ENCODE measurements at places on chromosomes 16 and 17.
A peak's percentile ranks its signal among the peaks of the same experiment; 100 is the strongest.

- DNase-seq = no peak
These were observed 329 bp downstream of the SMARCD2 start for GRCh38 chr17:63842173-63842539.

GRCh38 chr16:87585442-87586200 lies 16.7 kb upstream of the JPH3 start:
- DNase-seq = no peak

GRCh38 chr16:183005-183404 lies 2.7 kb downstream of the HBQ1 start:
- DNase-seq = no peak

DNA sequence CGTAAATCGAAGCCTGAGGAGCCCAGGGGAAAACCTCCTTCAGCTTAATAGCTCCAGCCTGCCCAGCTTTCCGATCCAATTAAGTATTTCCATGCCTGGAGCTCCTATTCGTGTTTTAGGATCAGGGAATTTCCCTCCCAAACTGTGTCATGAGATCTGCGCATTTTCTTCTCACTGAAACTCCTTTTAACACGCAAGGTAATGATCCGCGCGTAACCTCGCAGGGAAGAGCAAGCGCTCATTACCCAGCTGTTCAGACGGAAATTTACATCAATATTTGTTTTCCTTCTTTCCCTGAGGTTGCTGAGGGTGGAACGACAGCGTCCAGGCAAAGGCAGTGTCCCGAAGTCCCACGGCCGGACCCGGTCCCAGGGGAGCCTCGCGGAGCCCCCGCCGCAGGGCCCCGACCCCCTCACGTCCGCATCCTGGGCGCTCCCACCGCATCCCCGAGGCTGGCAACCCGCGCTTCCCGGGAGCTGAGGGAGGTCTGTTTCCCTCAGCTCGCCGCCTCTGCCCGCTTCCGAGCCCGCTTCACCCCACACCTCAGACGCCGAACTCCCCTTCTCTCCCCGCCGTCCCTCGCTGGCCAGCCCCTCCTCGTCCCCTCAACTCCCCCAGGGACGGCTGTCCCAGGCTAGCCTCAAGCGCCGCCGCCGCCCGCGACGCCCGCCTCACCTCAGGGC lies 415 bp downstream of the ABCA5 start:
- DNase-seq = peak; percentile 30

DNA sequence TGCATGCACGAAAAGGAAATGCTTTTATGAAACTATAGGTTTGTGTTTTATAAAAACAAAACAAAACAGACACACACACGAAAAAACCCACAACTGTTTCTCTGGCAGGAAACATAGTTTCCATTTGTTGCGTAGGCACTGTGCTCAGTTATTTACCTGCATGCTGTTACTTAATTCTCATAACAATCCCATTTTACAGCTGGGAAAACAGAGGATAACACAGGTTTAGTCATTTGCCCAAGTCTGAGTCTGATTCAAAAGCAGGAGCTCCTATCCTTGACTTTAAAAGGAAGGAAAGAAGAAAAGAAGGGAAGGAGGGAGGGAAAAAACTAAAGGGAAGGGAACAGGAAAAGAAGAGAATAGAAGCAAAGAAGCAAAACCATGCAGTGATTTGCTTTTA lies 117.4 kb downstream of the DNAH3 start:
- DNase-seq = no peak

DNA sequence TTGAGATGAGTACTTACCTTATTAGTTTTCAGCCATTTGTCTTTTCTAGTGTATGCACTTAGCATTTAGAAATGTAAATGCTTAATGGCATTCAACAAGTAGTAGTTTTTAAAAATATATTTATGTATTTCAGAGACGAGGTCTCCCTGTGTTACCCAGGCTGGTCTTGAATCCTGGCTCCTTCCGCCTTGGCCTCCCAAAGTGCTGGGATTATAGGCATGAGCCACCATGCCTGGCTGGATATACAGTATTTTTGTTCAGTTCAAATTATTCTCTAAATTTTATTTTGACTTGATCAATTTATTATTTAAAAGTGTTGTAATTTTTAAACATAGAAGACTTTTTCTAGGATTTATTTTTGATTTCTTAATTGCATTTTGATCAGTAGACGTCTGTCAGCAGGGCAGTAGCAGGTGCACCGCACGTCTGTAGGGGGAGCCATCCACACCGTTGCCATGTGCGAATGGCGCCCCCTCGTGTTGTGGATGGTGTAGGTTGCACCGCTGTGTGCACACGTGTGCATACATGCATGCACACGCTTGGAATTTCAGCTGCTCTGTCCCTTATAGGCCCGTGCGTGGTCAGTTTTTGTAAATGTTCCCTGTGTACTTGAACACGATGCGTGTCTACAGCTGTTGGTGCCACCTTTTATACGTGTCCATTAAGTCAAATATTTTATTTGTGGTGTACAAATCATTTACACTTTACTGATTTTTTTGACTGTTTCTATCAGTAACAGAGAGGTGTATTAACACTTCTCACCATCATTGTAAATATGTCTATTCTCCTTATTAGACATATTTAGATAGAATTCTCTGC lies 30.6 kb downstream of the RPTOR start:
- peak; percentile 81 for DNase-seq

- no peak for DNase-seq
These were observed 94.4 kb upstream of the CIBAR2 start for GRCh38 chr16:85206472-85207356.

- DNase-seq = no peak
These were observed 551.4 kb upstream of the ZFHX3 start for GRCh38 chr16:73599351-73599750.

GRCh38 chr17:82126556-82127314 lies 28.7 kb upstream of the FASN start:
- no peak for DNase-seq

- no peak for DNase-seq
These were observed 41.1 kb downstream of the KLHDC4 start for GRCh38 chr16:87724490-87725291.

- DNase-seq = no peak
These were observed 177.4 kb downstream of the PRKCB start for GRCh38 chr16:24013054-24013636.

- no peak for DNase-seq
These were observed 8.5 kb downstream of the KRT37 start for GRCh38 chr17:41415833-41416335.

- no peak for DNase-seq
These were observed 2.0 kb downstream of the RRAD start for GRCh38 chr16:66923247-66923731.

DNA sequence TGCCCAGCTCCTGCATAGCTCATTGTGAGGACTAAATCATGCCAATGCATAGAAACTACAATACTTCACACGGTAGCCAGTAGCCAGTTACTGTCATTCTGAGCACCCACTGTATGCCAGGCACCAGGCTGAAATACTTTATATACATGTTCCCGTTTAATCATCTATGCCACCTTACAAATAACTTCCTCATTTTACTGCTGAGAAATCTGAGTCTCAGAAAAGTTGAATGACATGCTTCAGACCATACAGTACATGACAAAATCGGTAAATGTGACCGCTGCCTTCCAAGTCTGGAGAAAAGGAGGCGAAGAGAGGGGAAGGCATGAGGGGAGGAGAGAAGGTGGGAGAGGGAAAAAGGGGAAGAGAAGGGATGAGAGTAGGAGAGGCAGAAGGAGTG lies 9.2 kb upstream of the TLCD3B start:
- no peak for DNase-seq

DNA sequence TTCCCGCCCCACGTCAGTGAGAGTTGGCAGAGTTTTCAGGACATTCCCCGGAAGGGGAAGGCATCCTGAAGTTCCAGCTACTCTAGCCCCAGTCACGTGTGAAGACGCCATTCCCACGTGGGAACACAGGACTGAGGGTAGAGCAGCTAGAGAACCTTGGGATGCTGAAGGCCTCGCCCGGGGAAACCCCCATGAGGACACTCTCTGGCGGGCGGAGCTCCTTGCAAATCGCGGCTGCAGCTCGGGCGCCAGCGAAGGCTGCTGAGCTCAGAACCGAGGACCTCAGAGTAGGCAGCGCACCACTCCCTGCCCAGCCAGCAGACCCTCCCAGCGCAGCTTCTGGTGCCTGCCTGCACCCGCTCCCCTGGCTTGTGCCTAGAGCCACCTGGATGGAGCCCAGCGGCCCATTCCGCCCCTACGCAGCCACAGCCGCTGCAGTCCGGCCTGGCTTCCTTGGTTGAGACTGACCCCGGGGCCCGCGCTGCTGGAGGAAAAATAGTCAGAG lies 51.9 kb downstream of the SHCBP1 start:
- no peak for DNase-seq

DNA sequence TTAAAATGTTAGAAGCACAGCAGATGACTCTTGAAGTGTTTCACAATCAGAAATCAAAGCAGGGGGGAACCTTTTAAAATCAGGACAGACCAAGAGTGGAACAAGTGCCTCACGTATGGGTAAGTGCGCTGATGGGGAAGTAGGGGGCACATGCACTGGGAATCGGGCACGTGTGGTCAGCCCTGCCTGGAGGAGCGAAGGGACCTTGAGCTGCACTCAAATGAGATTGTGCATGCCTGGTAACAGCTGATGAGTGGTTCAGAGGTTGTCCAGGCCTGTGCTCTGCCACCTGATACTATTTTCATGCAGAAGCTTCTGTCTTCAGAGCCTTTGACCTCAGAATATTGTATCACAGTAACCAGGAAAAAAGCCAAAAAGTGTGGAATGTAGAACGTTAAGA lies 13.7 kb upstream of the XYLT2 start:
- DNase-seq = no peak

DNA sequence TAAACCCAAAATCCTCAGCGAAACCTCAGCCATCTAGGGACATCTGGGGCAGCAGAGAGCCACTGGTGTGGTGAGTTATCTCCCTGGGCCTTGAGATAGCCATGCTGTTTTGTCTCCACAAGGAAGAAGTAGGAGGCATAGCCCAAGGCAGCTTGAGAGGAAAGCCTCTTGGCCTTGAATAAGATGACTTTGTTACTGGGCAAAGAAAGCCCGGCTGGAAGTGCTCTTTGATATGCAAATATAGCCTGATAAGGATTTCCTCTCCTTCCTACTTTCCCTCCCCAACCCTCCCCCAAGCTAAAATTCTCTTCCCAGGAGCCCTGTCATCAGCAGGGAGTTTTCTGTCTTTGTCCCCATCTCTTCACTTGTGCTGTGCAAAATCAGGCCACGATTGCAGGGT lies 694.4 kb downstream of the MAF start:
- DNase-seq = no peak

GRCh38 chr16:57283214-57283958 lies 1.1 kb downstream of the PLLP start:
- peak; percentile 35 for DNase-seq

DNA sequence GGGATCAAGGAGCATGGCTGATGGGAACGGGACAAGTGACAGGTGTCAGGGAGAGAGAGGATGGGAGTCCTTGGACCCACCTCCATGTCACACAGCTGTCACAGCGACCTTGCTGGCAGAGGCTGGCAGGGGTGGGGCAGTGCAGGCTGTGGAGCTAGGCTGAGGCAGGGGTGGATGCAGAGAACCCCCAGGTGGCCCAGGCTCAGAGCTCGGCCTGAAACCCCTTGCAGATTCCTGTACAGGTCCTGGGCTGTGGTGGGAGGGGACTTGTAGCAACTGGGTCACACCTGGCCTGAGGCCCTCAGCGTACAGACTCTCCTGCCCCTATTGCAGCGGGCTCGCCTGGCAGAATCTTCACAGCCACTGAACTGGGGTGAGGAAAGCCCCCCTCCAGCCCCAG lies 174.1 kb downstream of the NTN1 start:
- DNase-seq = no peak

DNA sequence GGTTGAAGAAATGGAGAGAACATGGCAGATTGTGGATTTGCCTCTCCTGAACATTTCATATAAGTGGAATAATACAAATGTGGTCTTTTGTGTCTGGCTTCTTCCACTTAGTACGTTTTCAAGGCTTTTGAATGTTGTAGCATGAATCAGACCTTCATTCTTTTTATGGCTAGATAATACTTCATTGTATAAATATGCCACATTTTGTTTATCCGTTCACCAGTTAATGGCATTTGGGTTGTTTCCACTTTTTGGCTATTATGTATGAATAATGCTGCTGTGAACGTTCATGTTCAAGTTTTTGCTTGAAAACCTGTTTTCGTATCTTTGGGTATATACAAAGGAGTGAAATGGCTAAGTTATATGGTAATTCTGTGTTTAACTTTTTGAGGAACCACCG lies 130.4 kb downstream of the TANC2 start:
- no peak for DNase-seq

- no peak for DNase-seq
These were observed at the start of gene TMEM238L for GRCh38 chr17:10803830-10804475. TMEM238L (minus strand) TSS chr17:10804099; CDS start chr17:10803963, 136 bp downstream.

DNA sequence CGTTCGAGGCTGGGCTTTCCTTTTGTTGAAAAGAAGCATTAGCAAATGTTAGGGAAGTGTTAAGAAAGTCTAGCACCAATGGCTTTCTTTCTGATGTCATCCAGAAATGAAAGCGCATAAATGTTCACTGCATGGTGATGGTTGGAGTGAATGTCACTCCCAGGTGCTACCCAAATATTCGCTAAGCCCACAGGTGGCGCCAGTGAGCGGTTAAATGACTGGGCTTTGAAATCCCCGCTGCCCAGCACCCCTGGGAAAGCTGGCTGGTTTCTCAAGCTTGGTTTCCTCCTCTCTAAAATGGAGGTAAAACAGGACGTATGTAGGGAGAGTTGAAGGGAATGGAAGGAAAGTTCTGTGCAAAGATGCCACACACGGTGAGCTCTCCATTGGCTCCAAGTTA lies 104.4 kb downstream of the IRX5 start:
- DNase-seq = no peak

GRCh38 chr16:8763899-8764298 lies 33.5 kb downstream of the TMEM186 start:
- DNase-seq = no peak

DNA sequence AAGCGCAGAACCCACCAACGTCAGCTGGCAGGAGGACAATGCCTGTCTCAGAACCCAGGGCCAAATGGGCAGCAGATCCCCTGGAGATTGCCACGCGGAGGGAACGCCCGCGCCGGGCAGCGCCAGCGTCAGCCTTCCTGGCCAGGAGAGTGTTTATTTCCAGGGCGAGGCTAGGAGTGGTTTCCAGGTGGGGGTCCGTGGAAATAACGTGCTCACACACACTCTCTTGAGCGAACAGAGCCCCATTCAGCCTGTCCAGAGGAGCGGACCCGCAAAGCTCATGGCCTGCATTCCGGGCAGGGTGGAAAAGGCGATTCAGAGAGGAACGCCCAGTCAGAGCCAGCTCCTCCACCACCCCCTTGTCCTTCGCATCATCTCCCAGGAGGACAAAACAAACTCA lies 40.3 kb downstream of the SDK2 start:
- DNase-seq = no peak

DNA sequence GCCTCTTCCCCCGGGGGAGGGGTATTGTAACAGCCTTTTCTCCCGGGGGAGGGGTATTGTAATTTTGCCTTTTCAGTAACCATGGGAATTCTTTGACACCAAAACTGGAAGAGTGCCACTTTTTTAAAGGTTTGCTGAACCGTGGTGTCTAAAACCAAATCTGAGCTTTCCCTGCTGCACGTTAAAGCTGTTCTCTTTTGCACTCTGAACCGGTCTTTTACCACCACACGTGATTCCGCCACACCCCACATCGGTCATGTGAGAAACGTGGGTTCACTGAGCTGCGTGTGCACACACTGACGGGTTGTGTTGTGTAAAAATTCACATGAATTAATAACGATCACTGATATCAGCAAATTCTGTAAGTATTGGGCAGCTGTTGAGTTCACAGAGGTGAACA lies 9.2 kb upstream of the ACSF3 start:
- no peak for DNase-seq

GRCh38 chr16:3187798-3188674 lies at the start of gene OR1F1:
OR1F1 (plus strand) TSS chr16:3188204.
- no peak for DNase-seq
